T47D (cell line): ENCODE measurements at places on chromosomes 12 and 14.

DNA sequence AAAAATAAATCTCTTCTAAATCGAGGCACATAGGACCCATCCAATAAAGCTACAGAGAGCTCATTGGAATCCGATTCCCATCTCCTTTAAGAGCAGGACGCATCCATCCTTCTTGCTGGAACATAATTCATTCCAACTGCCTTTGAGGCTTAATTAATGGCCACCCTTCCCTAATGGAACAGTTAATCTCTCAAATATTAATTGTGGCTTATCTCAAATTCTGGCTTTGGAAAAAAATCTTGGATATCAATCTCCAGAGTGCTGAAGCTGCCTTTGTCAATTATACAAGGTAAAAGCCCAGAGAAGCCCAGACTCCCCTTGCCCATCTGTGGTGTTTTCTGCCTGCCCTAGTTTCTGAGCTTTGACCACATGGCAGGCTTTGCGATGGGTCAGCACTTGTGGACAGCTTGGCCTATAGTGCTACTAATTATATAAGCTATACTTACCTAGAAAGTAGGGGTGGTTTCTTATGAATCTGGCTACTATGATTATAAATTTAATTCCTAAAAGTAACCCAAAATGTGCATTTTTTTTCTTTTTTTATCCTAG, 246.3 kb downstream of the NUAK1 start:
- DNase-seq: no peak

DNA sequence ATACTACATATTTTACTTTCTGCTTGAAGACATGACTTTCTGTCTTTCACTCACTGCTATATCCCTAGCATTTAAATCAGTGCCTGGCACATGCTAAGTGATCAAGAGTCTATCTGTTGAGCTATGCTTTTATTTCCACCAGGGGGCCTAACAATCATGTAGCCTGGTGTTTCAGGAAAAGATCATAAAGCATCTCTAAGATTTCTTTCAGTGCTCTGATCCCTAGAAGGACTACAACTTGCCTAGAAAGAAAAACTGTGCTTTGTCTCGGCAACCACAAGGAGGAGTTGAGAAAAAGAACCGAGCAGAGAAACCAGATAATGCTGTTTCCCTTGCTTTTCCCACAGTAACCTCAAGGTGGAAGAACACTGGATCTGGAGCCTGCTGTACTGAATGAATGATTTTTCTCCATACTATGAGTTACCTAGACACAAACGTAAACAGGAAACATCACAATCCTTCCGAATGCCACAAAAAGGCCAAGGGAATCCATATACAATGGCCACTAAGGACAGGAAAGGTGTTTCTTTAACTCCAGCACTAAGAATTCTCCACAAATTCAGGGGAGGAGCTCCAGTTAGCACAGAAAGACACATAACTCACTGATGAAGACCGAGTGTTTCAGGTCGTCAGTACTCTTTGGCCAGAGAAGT, 1.2 kb downstream of the CRY1 start:
- DNase-seq: peak; percentile 58

GRCh38 chr14:33726685-33727084, 224.2 kb downstream of the EGLN3 start:
- DNase-seq: no peak

DNA sequence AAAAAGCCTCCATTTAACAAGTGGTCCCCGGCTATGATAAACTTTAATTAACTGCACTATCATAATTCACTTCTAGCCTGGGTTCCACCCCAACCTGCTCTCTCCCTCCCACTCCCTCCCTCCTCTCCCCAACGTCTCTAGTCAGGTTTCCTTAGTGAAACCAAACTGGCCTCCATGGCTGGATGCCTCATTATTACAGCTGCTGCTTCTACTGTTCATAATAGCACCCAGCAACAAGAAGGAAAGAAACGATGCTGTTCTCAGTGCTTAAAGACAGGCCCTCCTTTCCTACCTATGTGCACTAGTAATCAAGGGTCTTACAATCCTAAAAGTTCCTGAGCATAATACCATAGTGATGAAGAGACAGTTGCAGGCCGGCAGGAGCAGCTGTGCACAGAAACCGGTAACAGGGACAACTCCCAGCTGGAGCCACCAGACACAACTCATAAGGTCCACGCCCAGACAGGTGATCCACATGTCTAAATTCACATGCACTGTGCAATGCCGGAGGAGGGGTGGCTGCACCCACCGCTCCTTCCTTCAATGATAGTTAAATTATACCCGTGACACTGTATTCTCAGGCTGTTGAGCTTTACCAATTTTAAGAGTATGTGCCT, 6.2 kb downstream of the IRF2BPL start:
- no peak for DNase-seq

DNA sequence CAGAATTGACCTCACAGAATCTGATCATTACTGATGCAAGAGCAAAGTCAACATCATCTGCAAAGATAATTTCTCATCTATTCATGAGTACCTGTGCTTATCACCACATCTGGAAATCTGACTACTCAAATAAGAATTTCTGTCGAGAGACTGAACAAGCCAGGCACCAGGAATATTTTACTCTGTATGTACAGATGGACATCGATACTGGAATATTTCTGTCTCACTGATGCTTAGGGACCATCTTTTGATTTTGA, 105.2 kb downstream of the BICD1 start:
- no peak for DNase-seq

GRCh38 chr12:72162875-72163274, 109.3 kb upstream of the TRHDE start:
- no peak for DNase-seq

DNA sequence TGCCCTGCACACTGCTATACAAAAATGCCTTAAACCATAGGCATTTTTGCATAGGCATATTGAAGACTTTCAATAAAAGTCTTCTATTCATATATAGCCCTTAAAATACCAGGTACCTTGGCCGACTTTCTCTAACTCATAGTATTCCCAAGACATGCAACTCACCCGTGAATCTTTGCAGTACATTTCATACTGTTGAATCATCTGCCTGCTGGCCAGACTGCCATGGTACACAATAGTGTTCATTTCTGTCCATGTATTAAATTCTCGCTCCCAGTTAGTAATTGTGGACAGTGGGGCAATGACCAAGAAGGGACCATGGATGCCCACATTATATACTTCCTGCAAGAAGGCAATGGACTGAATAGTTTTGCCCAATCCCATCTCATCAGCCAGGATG, 24.3 kb upstream of the SUPT16H start:
- DNase-seq: no peak

- no peak for DNase-seq
These were observed 29.6 kb downstream of the TMX1 start for GRCh38 chr14:51269634-51270033.
